ENCODE measurements at places on chromosomes 4 and X. TPM values are rescaled to one million over a fixed set of nuclear protein-coding genes. Genes with fewer than 3 reads are reported as not detected.

DNA sequence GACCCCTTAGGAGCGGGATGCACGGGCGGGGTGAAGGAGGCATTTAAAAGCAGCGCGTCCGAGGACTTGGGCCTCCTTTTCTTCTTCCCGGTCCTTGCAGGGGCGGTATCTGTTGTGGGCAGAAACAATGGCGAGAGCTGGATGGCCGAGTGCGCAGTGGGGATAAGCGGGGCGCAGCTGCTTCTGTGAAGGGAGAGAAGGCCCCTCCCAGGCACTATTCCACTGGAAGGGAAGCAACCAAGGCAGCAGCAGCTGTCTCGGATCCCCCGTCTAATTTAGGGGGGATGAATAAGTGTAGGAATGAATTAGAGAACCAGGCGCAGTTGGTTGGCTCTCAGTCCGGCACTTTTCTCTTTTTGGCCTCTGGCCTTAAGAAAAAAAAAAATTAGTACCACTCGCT is 995 bp downstream of the SMARCA5 start:
- peak; percentile 54 for DNase-seq

- no peak for DNase-seq
Observed at GRCh38 chrX:65300104-65300809, 234.3 kb downstream of the LAS1L start.

The ZNF185 gene
- 15.3 TPM for total RNA-seq

The PAGE2B gene
- total RNA-seq = not detected

GRCh38 chrX:110006161-110006560 is 3.2 kb downstream of the TMEM164 start:
- DNase-seq = no peak

GRCh38 chr4:121794505-121795188 is 6.5 kb upstream of the EXOSC9 start:
- no peak for DNase-seq

The HTN3 gene
- not detected for total RNA-seq

DNA sequence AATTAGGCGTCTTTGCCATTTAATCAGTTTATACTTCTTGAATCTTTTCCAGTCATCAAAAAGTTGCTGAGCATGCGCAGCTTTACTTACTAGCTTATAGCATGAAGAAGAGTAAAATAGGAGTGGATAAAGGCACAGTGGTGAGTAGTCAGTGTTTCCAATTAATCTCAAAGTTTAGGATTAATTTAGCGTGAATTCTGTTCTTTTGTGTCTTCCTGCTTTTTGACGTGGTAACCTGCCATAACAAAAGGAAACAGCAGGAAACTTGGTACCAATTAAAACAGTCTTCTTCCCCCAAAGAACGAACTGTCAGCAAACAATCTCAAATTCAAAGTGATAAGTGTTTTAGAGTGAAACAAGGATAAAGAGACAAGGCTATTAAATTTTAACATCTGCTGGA is 61.9 kb downstream of the TET2 start:
- no peak for DNase-seq

GRCh38 chr4:176579226-176579625 is 213.5 kb downstream of the VEGFC start:
- no peak for DNase-seq

GRCh38 chr4:6733358-6734164 is 17.6 kb downstream of the BLOC1S4 start:
- DNase-seq = no peak

The PPEF2 gene
- not detected for total RNA-seq

GRCh38 chr4:74840936-74841509 is 46.7 kb upstream of the BTC start:
- DNase-seq = no peak

DNA sequence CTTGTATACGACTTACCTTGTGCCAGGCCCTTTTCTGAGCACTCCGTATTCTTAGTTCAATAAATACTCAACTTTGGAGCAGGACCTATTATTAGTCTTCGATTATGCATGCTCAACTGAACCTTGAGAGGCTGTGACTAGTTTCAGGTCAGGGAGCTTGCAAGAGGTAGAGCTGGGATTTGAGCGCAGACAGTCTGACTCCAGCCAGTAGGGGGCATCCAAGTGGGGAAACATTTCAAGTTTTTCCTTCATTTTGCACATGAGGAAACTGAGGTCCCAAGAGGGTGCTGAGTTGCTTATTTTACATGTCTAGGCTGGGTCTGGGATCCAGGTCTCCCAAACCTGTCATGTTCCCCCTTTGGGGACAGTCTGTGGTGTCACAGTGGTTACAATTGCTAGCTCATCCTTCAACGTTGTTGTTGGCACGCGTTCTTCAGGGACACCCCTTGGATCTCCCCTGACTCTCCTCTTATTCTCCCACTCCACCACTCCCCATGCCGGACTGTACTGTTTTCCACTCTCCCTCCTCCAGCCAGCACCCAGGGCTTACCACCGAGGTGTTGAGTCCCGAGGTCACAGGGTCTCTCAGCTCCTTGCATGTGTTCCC is 6.7 kb upstream of the PRICKLE3 start:
- DNase-seq = no peak

The REPS2 gene
- total RNA-seq = 84.8 TPM

The FAM9C gene
- total RNA-seq = not detected

The SMPX gene
- not detected for total RNA-seq

- DNase-seq = no peak
Observed at GRCh38 chr4:70818173-70818855, 21.4 kb downstream of the GRSF1 start.
